Subcutaneous adipose tissue (tissue), 4 donors: ENCODE measurements at places on chromosomes 6 and 20. TPM values are rescaled to one million over a fixed set of nuclear protein-coding genes. Genes with fewer than 3 reads are reported as not detected.

PGC gene
- not detected for total RNA-seq

C6orf132 gene
- total RNA-seq = 1.9 TPM

PNPLA1 gene
- not detected for total RNA-seq

C6orf58 gene
- not detected for total RNA-seq

GHRH gene
- total RNA-seq = not detected

CHRNA4 gene
- not detected for total RNA-seq

WFDC10B gene
- not detected for total RNA-seq

SLC52A3 gene
- 0.66 TPM for total RNA-seq

ZSCAN16 gene
- 4.6 TPM for total RNA-seq

LY6G6C gene
- total RNA-seq = not detected

TINAG gene
- not detected for total RNA-seq

TBX18 gene
- 34.4 TPM for total RNA-seq

PGBD1 gene
- 2.1 TPM for total RNA-seq

CALHM6 gene
- total RNA-seq = 9.2 TPM

TOX2 gene
- total RNA-seq = not detected

DCBLD1 gene
- 19.7 TPM for total RNA-seq

C20orf202 gene
- 0.75 TPM for total RNA-seq
